ENCODE measurements at places on chromosomes 13 and 19.

- no peak for DNase-seq
These were observed 210.8 kb downstream of the OXGR1 start for GRCh38 chr13:96783511-96783910.

DNA sequence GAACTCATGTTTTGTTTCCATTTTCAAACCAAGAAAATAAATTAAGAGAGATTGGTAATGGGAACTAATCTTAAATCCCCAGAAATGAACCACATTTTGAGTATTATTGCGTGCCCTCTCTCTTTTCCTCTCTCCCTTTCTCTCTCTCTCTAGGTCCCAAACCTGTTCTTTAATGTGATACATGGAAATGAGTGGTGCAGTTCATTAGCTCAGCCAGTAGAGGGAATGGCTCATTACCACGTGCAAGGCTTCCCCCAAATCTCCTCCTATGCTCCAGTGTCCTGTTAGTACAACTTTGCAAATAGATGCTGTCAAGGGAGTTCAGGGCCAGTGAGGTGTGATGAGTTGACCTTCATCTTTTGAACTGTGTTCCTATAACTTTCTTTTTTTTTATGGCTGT lies 178.4 kb downstream of the FGF9 start:
- peak; percentile 65 for DNase-seq

DNA sequence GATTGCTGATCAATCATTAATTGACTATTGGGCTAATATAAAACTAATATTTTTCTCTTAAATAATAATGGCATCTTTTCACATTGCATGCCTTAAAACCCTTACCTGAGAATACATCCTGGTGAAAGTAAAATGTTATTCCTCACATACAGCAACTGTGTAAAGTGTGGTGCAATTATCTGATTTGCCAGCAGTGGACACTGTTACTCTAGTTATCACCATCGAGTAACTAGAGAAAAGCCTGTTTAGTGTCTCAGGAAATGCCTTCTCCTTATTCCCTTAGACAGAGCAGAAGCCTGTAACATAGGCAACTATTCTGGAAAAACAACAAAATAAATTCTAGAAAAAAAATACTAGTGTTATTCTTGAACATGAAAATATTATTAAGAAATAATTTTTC lies 459.8 kb downstream of the FGF14 start:
- DNase-seq: peak; percentile 36

DNA sequence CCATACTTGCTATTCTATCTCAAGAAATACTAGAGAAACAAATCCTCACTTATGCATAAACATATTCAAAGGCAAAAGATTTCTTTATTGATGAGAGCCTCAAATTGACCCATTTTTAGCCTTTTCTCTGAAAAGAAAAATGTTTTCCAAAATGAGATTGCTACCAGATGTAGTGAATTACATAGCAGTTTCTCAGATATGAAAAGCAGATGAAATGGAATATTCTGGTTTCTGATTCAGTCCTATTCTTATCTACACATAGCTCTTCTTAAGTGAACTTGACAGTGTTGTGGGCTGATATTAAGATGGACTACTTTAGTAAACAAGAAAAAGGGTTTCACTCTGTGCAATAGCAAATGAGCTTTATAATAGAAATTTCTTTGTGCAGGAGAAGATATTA lies 183.5 kb downstream of the DNAJC15 start:
- no peak for DNase-seq

DNA sequence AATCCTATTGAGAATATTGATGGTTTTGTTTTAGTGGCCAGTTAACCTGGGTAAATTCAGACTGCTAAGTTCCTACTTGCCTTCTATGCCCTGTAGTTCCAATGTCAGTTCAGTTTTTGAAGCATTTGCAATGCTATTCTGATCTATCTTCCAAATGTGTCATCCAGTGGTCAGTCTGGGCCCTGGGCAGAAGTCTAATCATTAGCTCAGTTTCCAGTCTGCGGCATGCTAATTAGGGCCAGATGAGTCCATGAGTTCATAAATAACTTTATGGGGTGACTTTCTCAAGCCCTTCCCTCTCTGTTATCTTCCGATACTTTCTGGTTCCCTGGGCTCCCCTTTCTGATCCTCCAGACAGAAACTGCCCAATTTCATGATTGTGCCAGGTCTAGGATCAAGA lies 32.7 kb downstream of the FAM187B start:
- DNase-seq: no peak

DNA sequence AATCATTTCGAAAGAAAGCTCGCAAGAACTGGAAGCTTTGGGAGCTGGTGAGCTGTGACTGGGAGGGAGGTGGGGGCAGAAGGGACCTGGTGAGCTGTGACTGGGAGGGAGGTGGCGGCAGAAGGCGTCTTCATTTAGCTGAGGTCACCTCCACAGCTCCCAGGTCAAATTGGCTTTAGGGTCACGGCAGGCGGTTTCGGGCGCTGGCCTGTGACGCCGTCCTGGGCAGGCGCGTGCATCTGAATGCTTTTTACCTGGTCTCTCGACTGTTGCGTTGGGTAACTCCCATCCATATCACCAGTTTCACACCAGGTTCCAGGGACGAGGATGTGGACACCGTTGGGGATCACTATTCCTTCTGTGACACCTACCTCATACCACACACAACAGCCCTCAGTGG lies 29.2 kb downstream of the C2CD4C start:
- DNase-seq: no peak

DNA sequence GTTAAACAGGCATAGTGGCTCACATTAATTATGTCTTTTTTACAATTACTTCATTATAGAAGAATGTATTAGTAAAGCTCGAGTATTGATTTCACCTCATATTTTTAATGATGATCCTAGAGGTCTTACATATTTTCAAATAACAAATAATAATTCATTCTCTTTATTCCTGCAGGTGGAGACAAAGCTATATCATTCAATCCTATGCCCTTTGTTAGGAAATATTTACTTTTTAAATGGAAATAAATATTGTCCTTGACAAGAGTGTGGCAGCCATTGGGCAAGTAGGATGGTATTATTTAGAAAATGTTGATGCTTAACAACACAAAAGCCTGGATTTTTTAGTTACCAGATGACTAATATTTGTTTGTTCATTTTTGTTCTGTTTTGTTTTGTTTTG lies 127.6 kb downstream of the COG6 start:
- DNase-seq: no peak

GRCh38 chr19:33679696-33680095 lies 57.9 kb downstream of the CHST8 start:
- no peak for DNase-seq

DNA sequence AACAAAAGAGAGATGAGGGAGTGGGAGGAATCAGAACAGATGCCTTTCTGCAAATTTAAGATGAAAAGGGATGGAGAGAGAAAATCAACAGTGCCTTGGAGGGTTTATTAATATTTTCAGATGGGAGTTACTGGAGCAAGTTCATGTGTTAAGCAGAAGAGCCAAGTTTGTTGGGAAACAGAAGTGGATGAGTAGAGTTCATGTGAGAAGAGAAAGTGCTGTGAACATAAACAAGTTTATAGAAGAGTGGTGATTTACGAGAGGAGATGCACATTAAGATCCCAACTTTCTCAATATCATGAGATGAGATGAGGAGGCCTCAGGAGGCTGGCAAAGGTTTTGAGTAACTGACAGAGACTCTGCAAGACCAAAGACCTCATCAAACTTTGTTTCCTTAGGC lies 274.1 kb upstream of the HTR2A start:
- no peak for DNase-seq

- DNase-seq: no peak
These were observed 14.6 kb upstream of the URAD start for GRCh38 chr13:28002886-28003698.
